CMK (cell line): ENCODE measurements at places on chromosomes 7 and 10.

GRCh38 chr7:38222481-38223096 is 44.5 kb downstream of the STARD3NL start:
- DNase-seq = no peak

DNA sequence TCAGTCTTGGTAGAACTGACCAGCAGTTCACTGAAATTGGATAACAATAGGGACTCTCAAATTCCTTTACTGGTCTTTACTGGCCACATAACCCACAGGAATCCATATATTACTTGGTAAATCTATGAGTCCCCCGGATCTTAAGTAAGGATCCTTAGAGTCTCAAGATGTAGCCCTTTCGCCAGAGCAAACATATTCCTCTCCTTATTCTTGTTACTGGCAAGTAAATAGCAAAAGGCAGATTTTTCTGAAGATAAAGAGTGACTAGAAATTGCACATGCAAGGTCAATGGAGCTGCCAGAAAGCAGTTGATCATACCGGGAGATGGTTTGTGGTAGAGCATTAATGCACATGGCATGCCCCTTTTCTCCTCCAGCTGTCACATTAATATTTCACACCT is 283.0 kb downstream of the HDAC9 start:
- no peak for DNase-seq

- DNase-seq = no peak
Measured at GRCh38 chr7:106600569-106601373, 60.2 kb downstream of the CCDC71L start.

DNA sequence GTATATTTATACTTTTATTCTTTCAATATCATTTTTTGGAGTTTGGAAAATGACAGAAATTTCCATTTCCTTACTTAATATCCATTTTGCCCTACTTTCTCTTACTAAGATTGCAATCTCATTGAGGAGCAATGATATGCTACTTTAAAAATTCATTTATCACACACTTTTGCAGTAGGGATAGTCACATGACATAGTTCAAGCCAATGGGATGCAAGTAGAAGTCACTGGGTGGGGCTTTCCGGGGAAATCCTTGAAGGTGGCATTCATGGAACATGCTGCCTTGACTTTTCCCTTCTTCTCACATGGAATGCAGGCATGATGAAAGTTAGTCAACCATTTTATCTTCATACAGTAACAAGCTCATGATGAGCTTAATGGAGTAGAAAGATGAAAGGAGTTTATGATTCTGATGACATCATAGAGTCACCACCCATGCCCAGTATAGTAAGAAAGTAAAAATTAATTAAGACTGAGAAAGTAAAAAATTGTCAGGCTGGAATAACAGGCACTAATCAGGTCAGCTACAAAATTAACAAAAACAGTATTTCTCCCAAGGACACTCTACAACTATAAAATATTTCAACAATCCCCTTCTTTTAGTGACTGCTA is 33.4 kb downstream of the IQUB start:
- no peak for DNase-seq

- DNase-seq = no peak
Measured at GRCh38 chr7:158402471-158402870, 185.2 kb downstream of the PTPRN2 start.

- no peak for DNase-seq
Measured at GRCh38 chr10:5293691-5294550, 70.8 kb upstream of the UCN3 start.

DNA sequence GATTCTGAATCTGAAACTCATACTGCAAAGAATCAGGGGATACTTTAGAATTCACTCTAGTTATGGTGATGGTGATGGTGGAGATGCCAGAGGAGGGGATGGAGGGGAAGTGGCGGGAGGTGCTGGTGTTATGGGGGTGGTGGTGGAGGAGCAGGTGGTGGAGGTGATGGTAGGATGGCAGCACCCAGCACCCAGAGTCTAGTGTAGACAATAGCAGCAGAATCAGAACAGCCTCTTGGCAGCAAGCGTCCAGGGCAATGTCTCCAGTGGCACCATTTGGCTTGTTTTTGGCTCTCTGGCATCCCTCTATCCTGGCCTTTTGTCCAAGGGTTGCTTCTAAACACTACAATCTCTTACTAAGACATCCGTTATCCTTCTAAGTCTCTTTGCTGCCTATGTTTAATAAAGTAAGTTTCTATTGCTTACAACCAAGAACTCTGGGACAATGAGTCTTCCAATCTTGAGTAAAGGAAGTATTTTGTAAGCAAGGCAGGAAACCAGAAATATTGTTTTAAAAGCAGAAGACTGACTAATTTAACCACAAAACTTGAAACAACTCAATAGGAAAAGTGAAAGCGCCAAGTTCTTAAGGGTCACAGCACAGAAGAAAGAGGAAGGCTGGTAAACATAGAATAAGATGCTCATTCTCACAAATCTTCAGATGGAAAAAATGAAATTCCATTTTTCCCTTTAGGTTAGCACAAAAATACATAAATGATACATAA is 42.4 kb upstream of the GDF10 start:
- no peak for DNase-seq

DNA sequence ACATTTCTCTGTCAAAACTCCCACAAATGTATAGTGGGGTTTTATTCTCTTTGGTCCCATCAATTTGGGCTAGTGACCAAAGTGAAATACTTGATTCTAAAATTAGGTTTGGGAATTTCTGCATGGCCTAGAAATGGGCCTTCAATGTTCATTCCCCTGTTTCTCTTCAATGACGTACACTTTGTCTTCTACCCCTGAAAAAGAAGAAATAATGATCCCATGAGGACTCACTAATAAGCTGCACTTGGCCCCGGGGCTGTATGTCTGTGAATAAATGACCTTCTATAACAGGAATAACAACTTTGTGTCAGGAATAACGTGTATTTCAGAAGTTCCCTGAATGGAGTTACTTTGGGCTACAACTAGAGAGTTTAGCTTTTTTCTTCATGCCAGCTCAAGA is 20.2 kb downstream of the OR6B1 start:
- DNase-seq = no peak

- no peak for DNase-seq
Measured at GRCh38 chr10:12559578-12560178, 210.3 kb downstream of the CAMK1D start.

GRCh38 chr10:51894771-51895578 is 195.6 kb upstream of the CSTF2T start:
- DNase-seq = no peak

GRCh38 chr7:5677538-5678294 is 103.7 kb downstream of the RNF216 start:
- DNase-seq = peak; percentile 26

DNA sequence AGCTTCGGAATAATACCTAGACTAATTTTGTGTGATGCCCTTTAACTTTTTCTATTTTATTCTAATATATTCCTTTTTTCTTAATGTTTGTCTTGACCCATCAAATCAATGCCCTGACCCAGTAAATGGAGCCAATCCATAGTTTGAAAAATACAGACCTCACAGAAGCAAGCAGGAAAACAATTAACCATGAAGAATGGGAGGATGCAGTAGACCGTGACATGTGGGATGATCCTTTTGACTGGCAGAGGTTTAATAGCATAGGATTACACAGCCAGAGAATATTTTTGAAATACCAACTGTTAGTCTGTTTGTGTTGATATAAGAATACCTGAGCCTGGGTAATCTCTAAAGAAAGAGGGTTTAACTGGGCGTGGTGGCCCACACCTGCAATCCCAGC is 142.6 kb upstream of the NEBL start:
- no peak for DNase-seq

DNA sequence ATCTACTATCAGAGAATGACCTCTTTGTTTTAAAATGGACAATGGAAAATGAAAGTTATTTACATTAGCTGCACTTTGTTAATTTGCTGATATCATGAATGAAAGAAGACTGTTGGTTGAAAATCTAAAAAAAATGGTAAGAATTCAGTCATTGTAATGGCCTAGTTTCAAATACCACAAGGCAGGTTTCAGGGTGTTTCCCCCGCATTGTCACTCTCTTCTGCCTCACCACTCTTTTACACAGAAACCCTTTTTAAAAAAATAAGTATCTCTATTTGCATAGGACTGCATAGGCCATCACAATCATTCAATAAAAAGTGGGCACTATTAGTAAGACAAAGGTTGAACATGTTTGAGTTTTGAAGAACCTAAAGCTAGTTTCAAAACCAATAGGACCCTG is 737.1 kb downstream of the INHBA start:
- DNase-seq = no peak

GRCh38 chr7:108079648-108080591 is 50.2 kb downstream of the LAMB4 start:
- no peak for DNase-seq

DNA sequence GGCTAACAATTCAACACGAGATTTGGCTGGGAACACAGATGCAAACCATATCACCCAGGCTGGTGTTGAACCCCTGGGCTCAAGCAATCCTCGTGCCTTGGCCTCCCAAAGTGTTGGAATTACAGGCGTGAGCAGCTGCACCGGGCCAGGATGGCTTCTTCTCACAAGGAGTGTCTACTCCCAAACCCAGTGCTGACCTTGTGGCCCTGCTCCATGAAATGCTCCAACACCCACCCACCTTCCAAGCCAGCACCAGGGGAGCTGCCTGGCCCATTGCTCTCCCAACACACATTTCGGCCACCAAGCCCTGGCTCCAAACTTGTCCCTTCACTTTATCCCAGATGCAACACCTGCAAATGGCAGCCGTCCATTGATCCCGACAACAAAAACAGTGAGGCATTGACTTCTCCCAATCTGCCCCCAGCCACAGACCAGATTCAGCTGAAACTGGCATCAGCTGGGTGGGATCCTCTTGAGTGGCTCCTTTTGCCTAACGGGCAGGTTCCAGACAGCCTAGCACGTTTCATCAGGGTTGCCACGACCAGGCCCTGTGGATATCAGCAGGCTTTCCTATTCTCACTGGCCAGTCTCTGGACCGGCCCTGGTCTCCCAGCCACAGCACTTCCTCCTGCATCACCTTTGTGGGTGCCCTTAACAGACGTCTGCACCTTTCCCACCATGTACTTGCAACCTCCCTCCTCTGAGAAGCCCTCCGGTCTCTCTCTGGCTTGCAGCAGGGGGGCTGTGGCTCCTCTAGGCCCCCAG is 105.7 kb upstream of the CARD11 start:
- no peak for DNase-seq

DNA sequence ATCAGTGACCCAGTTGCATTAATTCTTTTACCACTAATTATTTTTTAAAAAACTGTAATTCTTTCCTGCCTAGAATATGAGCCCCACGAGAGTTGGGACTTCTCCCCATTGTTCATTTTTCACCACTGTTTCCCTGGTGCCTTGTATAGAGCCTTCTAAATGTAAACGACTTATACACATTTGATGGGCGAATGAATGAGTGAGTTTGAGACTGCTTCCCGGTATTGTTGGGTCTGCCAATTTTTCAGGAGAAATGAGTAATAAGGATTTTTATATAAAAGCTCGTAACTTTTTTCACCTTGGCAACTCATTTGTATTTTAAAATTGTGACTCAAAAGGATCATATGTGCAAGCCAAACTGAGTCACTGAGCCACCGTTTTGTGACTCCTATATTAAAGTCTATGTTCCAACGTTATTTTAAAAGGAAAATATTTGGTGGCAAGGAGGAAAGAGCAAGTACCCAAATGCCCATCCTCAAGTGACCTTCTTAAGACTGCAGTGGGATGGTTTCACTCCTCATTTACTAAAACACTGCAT is 621.3 kb downstream of the KCNMA1 start:
- no peak for DNase-seq

DNA sequence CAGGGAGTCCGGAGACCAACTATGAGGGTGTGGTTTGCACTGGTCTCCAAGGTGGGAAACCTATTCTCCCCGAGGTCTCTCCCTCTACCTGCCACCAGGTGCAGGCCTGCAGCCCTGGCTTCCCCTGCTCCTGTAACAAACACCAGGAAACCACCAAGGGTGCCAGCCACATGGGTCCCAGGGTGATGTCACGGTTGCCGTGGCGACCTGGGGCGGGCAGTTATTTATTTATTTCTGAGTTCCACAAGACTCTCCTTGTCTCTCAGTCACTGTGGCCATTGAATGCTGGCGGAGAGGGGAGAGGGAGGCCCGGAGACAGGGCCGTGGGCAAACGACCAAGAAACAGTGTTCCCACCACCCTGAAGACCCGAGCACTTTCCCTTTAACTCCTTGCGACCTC is 27.0 kb downstream of the MMD2 start:
- no peak for DNase-seq

GRCh38 chr7:148242294-148242821 is 348.2 kb upstream of the C7orf33 start:
- no peak for DNase-seq

GRCh38 chr10:113782367-113782766 is 30.9 kb downstream of the PLEKHS1 start:
- no peak for DNase-seq

GRCh38 chr10:76091926-76092325 is 660.5 kb downstream of the LRMDA start:
- DNase-seq = no peak

GRCh38 chr7:85229544-85229943 is 42.7 kb upstream of the SEMA3D start:
- no peak for DNase-seq

- DNase-seq = no peak
Measured at GRCh38 chr10:133276435-133277201, at the start of gene ADAM8. Gene ADAM8 (minus strand): TSS chr10:133276868. CDS start chr10:133276817, 51 bp downstream.

DNA sequence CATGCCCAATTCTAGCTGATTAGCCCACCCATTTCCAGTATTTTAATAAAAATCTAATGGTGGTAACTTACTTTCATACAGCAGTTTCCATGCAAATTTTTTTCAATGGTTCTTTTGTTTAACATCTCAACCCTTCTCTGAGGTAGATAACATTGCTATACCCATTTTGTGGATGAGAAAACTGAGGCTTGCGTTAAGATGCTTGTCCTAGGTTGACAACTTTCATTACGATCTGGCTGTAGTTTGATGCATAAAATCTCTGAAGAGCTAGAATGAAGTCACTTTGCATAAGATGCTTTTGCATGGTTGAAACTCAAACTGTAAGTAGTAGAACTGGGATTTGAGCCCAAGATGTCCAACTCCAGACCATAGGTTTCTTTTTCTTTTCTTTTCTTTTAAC is 309.5 kb upstream of the PODXL start:
- no peak for DNase-seq

DNA sequence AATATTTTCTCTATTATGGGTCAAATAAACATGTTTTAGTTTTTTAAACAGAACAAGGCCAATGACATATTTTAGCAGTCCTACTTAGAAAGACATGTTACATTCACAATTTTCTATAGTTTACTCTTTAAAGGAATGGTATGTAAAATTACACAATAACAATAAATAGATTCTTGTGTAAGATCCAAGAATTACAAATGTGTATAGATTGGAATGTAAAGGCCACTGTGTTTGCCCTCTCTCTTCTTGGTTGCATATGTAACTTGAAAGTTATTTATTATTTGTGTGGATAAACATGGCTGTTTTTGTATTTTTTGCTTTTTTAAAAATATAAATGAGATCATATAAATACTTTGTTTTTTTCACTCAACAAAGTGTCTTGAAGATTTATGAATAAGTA is 979.3 kb upstream of the CELF2 start:
- no peak for DNase-seq

DNA sequence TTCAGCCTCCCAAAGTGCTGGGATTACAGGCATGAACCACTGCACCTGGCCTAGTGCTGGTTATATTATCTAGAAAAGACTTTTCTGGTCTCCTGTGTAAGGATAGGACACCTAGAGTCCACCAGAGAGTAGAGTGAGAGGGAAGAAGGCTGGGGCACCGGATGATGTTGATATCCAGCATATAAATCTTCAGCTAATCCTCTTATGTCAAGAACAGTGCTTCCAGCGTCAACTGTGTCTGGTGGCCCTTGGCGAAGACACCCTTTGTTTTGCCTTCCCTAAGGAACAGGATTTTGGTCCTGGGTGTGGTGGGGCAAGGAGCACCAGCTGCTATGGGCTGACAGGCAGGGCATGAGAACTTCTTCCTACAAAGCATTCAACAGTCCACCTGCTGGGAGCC is 16.3 kb upstream of the INMT start:
- no peak for DNase-seq

GRCh38 chr7:71843676-71844075 is 568.5 kb downstream of the CALN1 start:
- DNase-seq = no peak
